Naive B cell (primary cell): ENCODE measurements at places on chromosomes 11 and 22. TPM values are rescaled to one million over a fixed set of nuclear protein-coding genes. Genes with fewer than 3 reads are reported as not detected.
A peak's percentile ranks its signal among the peaks of the same experiment; 100 is the strongest.

DNA sequence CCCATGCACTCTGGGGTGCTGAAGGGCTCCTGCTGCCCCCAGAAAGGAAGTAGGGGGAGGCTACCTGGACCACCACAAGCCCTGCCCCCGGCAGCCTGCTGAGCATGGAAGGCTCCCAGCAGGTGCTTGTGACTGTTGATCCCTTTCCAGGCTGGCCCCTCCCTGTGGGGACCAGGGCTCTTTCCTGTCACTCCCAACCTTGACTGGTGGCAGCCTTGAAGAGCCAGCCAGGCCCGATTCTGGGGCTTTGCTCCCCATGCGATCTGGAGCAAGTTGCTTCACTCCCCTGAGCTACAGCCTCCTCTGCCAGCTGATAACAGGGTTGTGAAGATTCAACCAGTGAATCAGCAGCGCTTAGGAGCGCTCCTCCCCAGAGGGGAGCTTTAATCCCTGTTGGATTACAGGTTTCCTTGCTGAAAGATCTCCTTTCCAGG, 4.6 kb upstream of the CST6 start:
- H3K4me3 ChIP-seq = no peak overlapping the region
- peaks cover 3% of the 10 kb centered on the region for H3K27me3 ChIP-seq
- peaks cover 13% of the 10 kb centered on the region for H3K4me1 ChIP-seq
- H3K27ac ChIP-seq = no peak overlapping the region
- no peaks in the 10 kb centered on the region for H3K36me3 ChIP-seq

GRCh38 chr11:42779555-42779954, 532.2 kb upstream of the API5 start:
- H3K27me3 ChIP-seq = no peaks in the 10 kb centered on the region
- H3K36me3 ChIP-seq = no peaks in the 10 kb centered on the region
- H3K4me1 ChIP-seq = no peaks in the 10 kb centered on the region
- DNase-seq = no peak
- H3K27ac ChIP-seq = no peak overlapping the region

The MS4A7 gene
- polyA plus RNA-seq = 24.5 TPM

- peaks cover 10% of the 10 kb centered on the region for H3K27me3 ChIP-seq
- no peak for DNase-seq
- no peaks in the 10 kb centered on the region for H3K36me3 ChIP-seq
Observed at GRCh38 chr11:19735909-19736498, 23.4 kb downstream of the NAV2 start.

- peaks cover 11% of the 10 kb centered on the region for H3K27me3 ChIP-seq
- no peak overlapping the region for H3K4me3 ChIP-seq
- H3K4me1 ChIP-seq = no peaks in the 10 kb centered on the region
- no peaks in the 10 kb centered on the region for H3K36me3 ChIP-seq
Observed at GRCh38 chr22:47474464-47474863, 712.0 kb downstream of the TBC1D22A start.

DNA sequence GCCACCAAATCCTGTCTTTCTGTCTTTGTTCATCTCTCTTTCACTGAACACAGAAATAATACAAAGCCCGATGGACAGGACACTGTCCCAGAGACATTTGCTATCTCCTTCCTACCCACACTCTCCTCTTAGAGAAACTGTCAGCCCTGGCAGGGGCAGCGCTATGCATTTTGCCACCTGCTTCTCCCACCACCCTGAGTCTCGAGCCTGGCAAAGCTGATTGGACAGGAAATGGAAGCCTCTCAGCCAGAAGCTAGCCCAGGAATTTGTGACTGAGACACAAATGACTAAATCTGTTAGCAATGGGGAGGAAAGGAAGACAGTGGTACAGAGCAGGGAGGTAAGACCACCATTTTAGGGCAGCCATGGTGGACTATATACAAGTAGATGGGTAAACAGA, 14.9 kb upstream of the GALNT18 start:
- H3K4me1 ChIP-seq = no peaks in the 10 kb centered on the region
- no peak overlapping the region for H3K27ac ChIP-seq
- peaks cover 30% of the 10 kb centered on the region for H3K27me3 ChIP-seq
- no peak for DNase-seq
- no peaks in the 10 kb centered on the region for H3K36me3 ChIP-seq
- H3K4me3 ChIP-seq = no peak overlapping the region

DNA sequence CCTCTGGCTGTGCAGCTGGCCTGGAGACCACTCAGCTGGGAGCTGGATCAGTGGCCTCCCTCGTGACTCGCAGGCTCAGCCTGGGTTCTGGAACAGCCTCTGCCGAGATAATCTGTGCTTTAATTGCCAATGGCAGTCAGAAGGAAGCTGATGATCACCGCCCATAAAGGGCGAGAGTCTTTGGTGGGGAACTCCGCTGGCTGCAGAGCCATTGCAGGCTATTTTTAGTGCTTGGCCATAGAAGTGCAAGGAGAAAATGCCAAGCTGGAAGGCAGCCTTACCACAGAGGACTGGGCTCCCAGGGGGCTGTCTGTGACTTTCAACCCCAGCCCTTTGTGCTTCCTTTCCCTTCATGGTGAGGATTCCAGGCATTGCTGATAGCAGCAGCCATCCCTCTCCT, 62.2 kb upstream of the TENM4 start:
- peaks cover 36% of the 10 kb centered on the region for H3K27me3 ChIP-seq
- DNase-seq = no peak
- H3K4me3 ChIP-seq = no peak overlapping the region
- no peak overlapping the region for H3K27ac ChIP-seq
- no peaks in the 10 kb centered on the region for H3K4me1 ChIP-seq

GRCh38 chr22:44782363-44782963, 30.1 kb downstream of the ARHGAP8 start:
- H3K4me1 ChIP-seq = no peaks in the 10 kb centered on the region
- H3K27ac ChIP-seq = no peak overlapping the region
- H3K36me3 ChIP-seq = no peaks in the 10 kb centered on the region
- H3K27me3 ChIP-seq = peaks cover 12% of the 10 kb centered on the region
- DNase-seq = no peak
- H3K4me3 ChIP-seq = no peak overlapping the region

The SLC25A18 gene
- not detected for polyA plus RNA-seq

GRCh38 chr11:44568658-44569473, 3.4 kb downstream of the CD82 start:
- peak overlapping the region; percentile 94 for H3K4me3 ChIP-seq
- H3K27me3 ChIP-seq = no peaks in the 10 kb centered on the region
- H3K27ac ChIP-seq = peak overlapping the region; percentile 98

DNA sequence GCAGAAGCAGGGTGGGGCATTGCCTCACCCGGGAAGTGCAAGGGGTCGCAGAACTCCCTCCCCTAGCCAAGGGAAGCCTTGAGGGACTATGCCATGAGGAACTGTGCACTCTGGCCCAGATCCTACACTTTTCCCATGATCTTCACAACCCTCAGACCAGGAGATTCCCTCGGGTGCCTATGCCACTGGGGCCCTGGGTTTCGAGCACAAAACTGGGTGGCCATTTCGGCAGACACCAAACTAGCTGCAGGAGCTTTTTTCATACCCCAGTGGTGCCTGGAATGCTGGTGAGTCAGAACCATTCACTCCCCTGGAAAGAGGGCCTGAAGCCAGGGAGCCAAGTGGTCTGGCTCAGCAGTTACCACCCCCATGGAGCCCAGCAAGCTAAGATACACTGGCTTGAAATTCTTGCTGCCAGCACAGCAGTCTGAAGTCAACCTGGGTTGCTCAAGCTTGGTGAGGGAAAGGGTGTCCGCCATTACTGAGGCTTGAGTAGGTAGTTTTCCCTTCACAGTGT, 573.7 kb upstream of the ANO3 start:
- no peaks in the 10 kb centered on the region for H3K27me3 ChIP-seq
- no peaks in the 10 kb centered on the region for H3K36me3 ChIP-seq
- H3K4me1 ChIP-seq = no peaks in the 10 kb centered on the region

DNA sequence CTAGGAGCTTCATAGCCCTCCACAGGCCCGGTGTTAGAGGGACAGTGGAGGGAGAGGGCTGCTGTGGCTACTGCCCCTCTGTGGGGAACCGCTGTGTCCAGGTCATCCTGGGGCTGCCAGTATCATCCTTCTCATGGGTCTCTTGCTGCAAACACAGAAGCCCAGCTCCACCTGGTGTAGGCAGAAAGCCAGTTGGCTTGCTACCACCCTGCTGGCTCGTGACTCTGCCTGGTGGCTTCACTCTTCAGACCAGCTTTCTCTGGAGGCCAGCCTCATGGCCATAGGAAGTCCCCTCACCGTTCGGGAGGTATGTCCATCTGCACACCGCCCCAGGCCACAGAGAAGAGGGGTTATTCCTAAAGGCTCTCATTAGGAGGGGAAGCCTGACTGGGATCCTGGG, 19.4 kb upstream of the SUSD2 start:
- no peak for DNase-seq
- no peaks in the 10 kb centered on the region for H3K27me3 ChIP-seq
- H3K4me1 ChIP-seq = peaks cover 27% of the 10 kb centered on the region

GRCh38 chr22:41659941-41660340, 28.7 kb downstream of the SNU13 start:
- H3K4me1 ChIP-seq = peaks cover under 1% of the 10 kb centered on the region
- H3K4me3 ChIP-seq = no peak overlapping the region
- H3K36me3 ChIP-seq = peaks cover 27% of the 10 kb centered on the region
- no peak for DNase-seq
- no peaks in the 10 kb centered on the region for H3K27me3 ChIP-seq

DNA sequence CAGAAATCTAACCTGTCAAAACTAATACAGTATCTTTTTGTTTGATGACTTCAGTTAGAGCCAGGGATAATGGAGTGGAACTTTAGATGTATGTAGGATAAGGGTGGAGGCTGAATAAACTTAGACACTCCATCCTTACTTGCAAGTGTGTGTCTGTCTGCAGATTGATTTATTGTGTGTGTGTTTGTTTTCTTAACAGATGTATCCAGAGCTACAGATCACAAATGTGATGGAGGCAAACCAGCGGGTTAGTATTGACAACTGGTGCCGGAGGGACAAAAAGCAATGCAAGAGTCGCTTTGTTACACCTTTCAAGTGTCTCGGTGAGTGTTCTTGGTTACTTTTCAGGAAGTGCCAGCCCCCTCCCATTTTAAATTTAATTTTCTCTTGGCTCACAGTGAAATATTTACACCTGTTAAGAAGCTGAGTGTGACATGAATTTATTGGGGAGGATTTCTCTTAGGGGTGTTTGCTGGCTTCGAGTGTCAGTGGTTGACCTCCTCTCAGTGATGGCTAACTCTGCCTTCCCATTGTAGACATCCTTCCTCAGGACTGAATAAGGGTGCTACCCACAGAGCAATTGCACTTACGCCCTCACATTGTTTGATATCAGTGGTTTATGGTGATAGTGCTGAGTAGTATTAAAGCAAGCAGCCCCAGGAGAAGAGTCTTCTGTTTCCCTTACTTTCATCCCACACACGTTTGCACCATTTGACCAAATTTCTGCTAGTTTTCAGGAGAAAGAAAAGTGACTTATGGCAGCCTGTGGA, 40.8 kb downstream of the APLP2 start:
- H3K4me1 ChIP-seq = peaks cover 28% of the 10 kb centered on the region
- peak overlapping the region; percentile 14 for H3K4me3 ChIP-seq

The PKNOX2 gene
- not detected for polyA plus RNA-seq

The RBM7 gene
- 42.5 TPM for polyA plus RNA-seq

GRCh38 chr11:104337273-104337672, 173.3 kb upstream of the PDGFD start:
- H3K36me3 ChIP-seq = no peaks in the 10 kb centered on the region
- H3K4me1 ChIP-seq = no peaks in the 10 kb centered on the region
- H3K4me3 ChIP-seq = no peak overlapping the region
- H3K27ac ChIP-seq = no peak overlapping the region
- DNase-seq = no peak

DNA sequence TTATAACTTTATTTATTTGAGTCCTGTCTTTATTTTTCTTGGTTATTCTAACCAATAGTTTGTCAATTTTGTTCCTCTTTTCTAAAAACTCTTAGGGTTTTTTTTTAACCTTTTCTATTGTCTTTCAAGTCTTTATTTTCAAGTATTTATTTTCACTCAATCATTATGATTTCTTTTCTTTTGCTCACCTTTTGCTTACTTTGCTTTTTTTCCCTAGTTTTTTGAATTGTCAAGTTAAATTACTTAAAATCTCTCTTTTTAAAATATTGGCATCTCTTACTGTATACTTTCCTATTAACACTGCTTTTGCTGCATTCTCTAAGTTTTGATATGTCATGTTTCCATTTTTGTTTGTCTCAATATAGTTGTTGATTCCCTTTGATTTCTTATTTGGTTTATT, 396.8 kb upstream of the CCDC179 start:
- no peaks in the 10 kb centered on the region for H3K27me3 ChIP-seq
- no peak overlapping the region for H3K27ac ChIP-seq
- no peak for DNase-seq
- H3K4me1 ChIP-seq = no peaks in the 10 kb centered on the region
- no peak overlapping the region for H3K4me3 ChIP-seq

DNA sequence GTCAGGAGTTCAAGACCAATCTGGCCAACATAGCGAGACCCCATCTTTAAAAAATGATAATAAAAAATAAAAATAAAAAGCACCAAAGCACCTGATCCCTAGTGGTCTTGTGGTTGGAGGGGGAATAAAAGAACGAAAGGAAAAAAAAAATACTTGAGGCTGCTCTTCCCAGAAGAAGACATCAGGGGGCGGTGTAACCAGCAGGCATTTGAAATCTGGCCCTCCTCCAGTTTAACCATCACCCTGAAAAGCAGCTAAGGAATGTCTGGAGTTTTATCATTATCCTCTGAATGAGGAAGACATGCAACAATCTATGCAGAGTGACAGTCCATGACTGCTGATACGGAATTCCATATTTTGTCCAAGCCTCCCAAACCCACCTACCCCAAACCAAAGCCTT, 5.6 kb upstream of the KCTD17 start:
- peak overlapping the region; percentile 32 for H3K27ac ChIP-seq
- no peak for DNase-seq
- no peak overlapping the region for H3K4me3 ChIP-seq
- H3K36me3 ChIP-seq = no peaks in the 10 kb centered on the region

DNA sequence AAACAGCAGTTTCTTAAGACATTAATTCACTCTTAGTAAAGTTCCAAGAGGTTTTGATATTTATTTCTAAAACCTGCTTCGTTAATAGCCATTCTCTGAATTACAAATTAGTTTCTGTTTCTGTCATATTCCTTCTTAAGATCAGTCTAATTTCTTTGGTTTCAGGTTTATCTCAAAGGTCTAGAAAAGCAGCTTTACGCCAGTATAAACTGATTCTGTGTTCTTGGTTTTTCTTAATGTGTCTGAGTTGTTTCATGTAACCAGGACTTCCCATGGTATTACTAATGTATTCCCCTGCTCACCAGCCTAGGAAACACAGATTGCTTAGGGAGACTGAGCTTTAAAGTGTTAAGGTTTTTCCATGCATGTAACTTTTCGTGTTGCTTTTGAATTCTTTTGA, 6.8 kb upstream of the ACY3 start:
- H3K27ac ChIP-seq = no peak overlapping the region
- no peak overlapping the region for H3K4me3 ChIP-seq
- H3K36me3 ChIP-seq = no peaks in the 10 kb centered on the region
- H3K27me3 ChIP-seq = no peaks in the 10 kb centered on the region
- H3K4me1 ChIP-seq = peaks cover 16% of the 10 kb centered on the region
- no peak for DNase-seq

- H3K36me3 ChIP-seq = no peaks in the 10 kb centered on the region
- H3K4me1 ChIP-seq = peaks cover 24% of the 10 kb centered on the region
- H3K27ac ChIP-seq = no peak overlapping the region
- no peak overlapping the region for H3K4me3 ChIP-seq
- peaks cover 16% of the 10 kb centered on the region for H3K27me3 ChIP-seq
- DNase-seq = no peak
Observed at GRCh38 chr11:35393098-35393497, 26.3 kb downstream of the SLC1A2 start.

GRCh38 chr22:44994399-44995104, 15.3 kb downstream of the PHF21B start:
- peaks cover 29% of the 10 kb centered on the region for H3K27me3 ChIP-seq
- no peaks in the 10 kb centered on the region for H3K36me3 ChIP-seq
- peaks cover 4% of the 10 kb centered on the region for H3K4me1 ChIP-seq
- DNase-seq = no peak
- H3K4me3 ChIP-seq = no peak overlapping the region
